Activated gamma-delta T cell treated with Interleukin-2 at 50 U/mL for 16 hours (primary cell): ENCODE measurements at places on chromosomes 6 and 20.

DNA sequence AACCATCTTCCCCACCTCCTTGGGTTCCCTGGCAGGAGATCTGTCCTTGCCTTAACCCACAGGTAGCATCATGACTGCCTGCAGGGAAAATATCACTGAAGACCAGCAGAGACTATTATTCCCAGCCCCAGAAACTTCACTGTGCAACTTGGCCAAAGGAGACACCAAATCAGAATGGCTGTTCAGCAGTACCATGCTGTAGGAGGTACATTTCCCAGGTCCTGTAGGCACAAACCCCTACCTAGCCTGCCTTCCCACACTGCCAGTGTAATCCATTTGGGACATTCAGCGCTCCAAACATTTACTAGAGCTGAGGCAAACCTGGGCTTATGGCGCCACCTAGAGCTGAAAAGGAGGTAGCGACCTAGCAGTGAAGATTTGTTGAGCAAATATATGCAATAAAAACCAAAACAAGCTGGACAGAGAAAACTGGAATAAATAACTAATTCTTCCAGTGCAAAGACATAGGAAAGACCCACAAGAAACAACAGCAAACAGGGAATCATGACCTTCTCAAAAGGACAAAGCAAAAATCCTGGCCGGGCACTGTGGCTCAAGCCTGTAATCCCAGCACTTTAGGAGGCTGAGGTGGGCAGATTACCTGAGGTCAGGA is 60.3 kb downstream of the VTA1 start:
- peak; percentile 7 for DNase-seq

DNA sequence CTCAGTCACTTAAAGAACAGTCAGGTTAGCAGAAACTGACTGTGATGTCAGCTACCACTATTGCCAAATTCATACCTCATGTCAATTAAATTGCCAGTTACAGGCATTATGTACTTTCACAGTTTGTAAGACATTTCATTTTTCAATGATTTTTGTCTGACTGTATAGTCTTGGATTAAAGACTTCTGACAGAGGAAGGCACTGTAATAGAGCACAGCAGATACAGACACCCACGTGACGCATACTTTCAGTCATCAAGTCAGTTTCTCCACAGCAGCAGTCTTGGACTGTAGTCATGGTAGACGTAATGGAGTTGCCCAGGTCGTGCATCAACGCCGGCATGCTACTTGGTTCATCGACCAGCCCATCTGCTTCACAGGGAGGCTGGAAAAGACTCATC is 29.5 kb upstream of the ELOVL5 start:
- DNase-seq, result no peak

DNA sequence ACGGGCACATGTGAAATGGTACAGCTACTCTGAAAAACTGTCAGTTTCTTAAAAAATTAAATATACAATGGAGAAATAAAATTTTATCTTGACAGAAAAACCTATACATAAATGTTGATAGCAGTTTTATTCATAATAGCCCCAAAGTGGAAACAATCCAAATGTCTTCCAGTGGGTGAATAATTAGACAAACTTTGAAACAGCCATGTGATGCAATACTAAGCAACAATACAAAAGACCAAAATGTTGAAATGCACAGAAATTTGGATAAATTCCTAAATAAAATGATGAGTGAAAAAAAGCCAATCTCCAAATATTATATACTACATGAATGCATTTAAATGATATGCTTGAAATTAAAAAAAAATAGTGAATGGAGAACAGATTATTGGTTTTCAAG is 523.1 kb downstream of the HTR1B start:
- no peak for DNase-seq

DNA sequence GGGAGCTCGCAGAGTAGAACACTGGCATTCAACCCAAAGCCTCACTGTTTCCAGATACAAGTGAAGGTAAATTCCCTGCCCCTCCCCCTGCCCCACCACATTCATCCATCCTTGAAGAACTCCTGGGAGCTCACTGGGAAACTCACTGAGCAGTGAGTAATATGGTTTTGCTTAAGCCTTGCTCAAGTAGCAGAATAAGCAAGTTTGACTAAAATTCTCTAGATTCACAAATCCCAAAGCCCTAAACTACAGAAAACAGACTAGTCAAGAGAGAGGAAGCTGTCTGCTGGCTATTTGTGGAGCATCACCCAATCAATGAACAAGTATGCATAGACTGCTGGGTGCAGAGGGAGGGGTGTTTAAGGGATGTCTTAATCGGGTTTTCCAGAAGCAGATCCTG is 82.1 kb downstream of the UNC5CL start:
- no peak for DNase-seq

- DNase-seq, result no peak
Observed at GRCh38 chr6:129667621-129668020, 42.4 kb downstream of the ARHGAP18 start.

- DNase-seq, result no peak
Observed at GRCh38 chr20:57751411-57751810, 41.6 kb upstream of the PMEPA1 start.

- DNase-seq, result peak; percentile 5
Observed at GRCh38 chr20:41697861-41698559, 79.8 kb upstream of the CHD6 start.

DNA sequence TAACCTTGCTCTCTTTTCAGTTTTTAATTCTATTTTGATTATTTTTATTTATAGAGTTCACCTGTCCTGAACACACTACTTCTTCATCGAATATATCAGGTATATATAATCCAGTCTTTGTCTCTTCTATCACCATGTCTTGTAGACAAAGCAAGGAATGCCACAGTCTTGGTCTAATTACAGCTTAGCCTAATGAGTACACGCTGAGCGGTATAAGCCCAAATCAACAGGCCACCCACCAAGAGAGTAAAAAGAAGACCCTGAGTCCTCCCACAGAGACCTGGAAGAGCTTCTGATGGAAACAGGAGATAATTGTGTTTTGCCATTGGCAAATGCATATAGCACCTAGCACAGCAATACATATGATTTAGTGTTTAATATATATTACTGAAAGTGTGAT is 68.7 kb upstream of the TCF21 start:
- DNase-seq, result no peak

- DNase-seq, result no peak
Observed at GRCh38 chr20:20327746-20328145, 40.2 kb upstream of the INSM1 start.

- DNase-seq, result no peak
Observed at GRCh38 chr20:63017826-63018411, 11.2 kb upstream of the BHLHE23 start.

- DNase-seq, result no peak
Observed at GRCh38 chr6:35495258-35496035, 1.4 kb downstream of the TEAD3 start.

- DNase-seq, result peak; percentile 73
Observed at GRCh38 chr6:16770701-16771569, 9.7 kb upstream of the ATXN1 start.

DNA sequence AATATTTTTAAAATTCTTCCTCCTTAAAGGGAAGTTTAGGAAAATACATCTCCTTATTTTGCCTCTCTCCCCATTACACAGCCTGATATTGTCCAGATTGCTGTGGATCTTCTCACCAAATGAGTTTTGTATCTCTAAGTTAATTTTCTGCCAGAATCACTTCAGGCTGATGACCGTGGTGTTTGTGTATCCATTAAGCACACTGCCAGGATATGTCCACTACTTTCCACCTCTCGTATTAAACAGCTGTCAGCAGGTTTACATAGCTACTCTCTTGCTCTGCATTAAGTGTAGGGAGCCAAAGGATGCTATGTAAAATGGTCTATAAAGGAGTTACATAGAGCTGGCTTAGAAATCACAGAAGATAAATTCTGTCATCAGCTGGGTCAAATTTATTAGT is 201.1 kb downstream of the ZFAND3 start:
- no peak for DNase-seq

DNA sequence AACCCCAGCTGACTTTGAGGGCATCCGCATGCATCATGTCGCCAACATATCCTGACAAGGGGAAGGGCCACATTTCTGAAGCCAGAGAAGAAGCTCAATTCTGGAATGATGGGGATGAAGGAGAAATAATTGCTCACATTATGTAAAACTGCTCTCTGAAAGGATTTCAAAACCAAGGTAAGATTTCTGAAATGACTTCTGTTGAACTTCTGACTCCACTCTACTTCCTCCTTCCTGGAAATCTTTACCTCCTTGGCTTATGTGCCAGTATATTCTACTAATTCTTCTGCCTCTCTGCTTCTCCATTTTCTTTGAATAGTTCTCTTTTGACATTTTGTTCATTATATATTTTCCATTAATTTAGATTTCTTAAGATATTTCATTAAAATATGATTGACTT is 31.9 kb downstream of the HLA-DPB1 start:
- no peak for DNase-seq

- DNase-seq, result no peak
Observed at GRCh38 chr6:95496769-95497426, 80.4 kb upstream of the MANEA start.

DNA sequence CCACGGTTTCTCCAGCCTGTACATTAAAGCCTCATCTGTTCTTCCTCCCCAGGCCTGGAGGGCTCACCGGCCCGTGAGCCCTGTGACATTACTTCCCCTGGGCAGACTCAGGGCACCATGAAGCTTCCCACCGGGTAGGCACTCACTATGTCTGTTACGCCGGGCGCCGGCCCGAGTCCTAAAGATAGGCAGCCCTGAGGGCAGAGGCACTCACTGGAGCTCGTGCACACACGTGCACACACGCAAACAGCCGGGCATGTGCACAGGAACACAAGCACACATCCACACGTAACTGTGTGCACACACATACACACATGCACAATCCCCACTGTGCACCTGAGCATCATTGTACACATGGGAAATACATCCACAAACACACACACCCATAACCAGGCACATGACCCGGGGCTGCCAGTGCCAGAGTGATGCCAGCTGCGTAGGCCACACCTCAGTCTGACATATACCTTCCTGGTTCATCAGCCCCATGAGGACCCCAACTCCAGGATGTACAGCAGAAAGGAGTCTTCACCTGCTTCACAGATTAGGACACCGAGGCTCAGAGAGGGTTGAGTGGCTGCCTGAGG is 83.7 kb downstream of the YTHDF1 start:
- no peak for DNase-seq

DNA sequence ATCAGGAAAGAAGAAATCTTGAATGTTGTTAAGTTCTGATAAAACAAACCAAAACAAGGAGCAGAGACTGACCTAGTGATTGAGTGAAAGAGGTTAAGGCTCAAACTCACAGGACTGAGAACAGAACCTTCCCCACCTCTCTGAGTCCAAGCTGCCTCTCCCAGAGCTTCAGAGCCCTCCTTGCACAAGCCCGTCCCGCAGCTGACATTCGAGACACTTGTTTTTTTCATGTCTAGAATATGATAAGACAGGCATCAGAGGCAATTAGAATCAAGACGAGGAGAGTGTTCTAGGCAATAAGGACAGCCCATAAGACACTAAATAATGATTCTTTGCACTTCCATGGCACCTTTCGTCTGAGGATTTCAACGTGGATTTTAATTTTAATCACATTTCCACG is 140.6 kb downstream of the PXDC1 start:
- no peak for DNase-seq

GRCh38 chr20:4550740-4551139 is 171.0 kb upstream of the PRND start:
- no peak for DNase-seq

DNA sequence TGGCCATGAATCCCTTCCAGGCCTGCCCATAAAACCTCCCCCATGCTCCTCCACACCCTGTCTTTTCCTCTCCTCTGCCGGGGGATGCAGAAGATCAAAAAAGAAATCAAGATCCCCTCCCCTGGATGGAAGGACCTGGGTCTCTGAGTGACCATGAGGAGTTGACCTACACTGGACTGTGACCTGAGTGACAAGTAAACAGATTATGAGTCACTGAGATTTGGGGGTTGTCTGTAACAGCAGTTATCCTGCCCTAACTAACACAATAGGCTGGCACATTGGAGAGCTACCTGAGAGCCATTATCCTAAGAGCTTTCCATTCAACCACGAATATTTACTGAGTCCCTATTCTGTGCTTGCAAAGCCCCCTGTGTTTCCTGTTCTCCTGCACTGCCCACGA is 28.4 kb upstream of the SIRPA start:
- no peak for DNase-seq

GRCh38 chr6:6224933-6225486 is 95.5 kb downstream of the F13A1 start:
- DNase-seq, result no peak

- no peak for DNase-seq
Observed at GRCh38 chr6:134774201-134774638, 175.7 kb downstream of the ALDH8A1 start.

- no peak for DNase-seq
Observed at GRCh38 chr20:60817891-60818290, 434.2 kb upstream of the CDH4 start.

DNA sequence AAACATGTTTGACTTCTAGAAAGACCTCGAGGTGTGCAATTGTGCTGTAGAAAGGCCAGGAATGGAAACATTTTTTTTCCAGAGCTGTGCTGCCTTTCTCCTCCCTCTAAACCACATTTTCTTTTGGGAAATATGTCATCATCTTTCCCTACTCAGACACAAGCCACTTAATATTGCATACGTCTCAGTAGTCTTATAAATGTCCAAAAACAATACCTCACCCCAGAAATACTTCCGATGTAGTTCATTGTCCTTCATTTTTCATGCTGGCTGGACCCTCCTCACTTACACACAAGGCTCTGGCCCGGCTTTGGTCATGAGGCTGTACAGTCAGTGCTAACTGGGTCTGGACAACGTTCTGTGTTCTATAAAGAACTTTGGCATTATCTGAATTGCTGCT is 126.4 kb downstream of the SCML4 start:
- no peak for DNase-seq

DNA sequence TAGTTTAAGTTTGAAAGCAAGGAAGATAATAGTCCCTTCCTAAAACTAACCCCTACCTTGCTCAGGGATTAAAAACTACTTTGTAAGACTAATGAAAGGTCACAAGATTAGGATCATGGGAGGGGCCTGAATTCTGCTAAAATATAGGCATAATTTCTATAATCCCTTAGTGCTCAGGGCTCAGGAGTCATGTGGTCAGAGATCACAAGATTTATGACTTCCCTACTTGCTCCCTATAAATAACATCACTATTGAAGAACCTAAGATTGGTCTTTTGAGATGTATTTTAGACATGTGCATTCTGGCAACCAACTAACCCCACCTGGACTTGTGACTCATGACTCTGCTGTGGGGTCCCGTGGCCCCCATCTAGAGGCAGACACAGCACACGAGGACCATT is 81.1 kb downstream of the STMND1 start:
- DNase-seq, result no peak

DNA sequence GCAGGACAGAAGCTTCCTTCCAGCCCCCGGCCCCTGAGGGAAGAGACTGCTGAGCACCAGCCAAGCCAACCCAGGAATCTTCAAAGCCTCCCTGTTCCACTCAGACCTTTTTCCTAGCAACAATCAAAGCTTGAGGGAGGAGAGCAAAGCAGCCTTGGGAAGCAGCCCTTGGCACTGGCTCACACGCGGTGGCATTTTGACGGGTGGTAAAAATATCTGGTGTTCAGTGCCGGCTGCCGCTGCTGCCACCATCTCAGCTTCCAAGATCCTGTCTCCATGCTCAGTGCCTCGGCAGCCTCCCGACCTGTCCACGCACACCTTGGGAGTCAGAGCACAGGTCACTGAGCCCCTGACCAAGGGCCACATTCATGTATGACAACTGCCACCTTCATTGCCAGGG is 170.1 kb downstream of the LRFN2 start:
- no peak for DNase-seq

GRCh38 chr6:47669684-47670513 is 28.5 kb upstream of the ADGRF4 start:
- no peak for DNase-seq

GRCh38 chr20:4457566-4458543 is 263.9 kb upstream of the PRND start:
- no peak for DNase-seq
